ENCODE measurements at places on chromosomes 12 and 14.

- no peak for DNase-seq
Measured at GRCh38 chr12:104656921-104657320, 200.2 kb downstream of the CHST11 start.

DNA sequence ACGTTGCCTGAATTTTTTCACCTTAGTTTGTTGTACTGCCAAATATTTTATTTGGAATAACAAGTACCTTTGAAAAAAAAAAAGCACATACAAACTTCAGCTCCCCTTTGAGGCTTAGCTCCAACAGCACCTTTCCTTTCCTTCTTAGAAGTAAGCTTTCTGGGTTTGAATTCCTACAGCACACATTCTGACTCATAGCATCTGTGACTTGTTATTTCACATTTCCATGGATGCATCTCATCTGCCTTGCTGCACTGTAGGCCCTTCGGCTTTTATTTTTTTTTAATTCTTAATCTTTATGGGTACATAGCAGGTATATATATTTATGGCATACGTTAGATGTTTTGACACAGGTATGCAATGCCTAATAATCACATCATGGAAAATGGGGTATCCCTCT is 7.2 kb downstream of the LGALS3 start:
- no peak for DNase-seq

DNA sequence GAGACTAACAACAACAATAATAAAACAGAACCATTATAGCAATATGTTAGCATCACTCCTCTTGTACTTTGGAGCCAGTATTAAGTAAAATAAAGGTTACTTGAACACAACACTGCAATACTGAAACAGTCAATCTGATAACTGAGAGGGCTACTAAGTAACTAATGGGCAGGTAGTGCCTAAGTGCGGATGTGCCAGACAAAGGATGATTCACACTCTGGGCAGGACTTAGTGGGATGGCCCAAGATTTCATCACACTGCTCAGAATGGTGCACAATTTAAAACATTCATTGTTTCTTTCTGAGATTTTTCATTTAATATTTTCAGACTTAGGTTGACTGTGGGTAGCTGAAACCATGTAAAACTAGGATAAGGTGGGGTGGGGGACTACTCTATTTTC is 131.9 kb upstream of the CAND1 start:
- DNase-seq = no peak

- DNase-seq = no peak
Measured at GRCh38 chr12:76777765-76778216, 13.9 kb downstream of the ZDHHC17 start.

GRCh38 chr12:52789637-52790426 is 6.1 kb downstream of the KRT3 start:
- no peak for DNase-seq

- DNase-seq = no peak
Measured at GRCh38 chr14:104201063-104201462, 62.7 kb downstream of the KIF26A start.

DNA sequence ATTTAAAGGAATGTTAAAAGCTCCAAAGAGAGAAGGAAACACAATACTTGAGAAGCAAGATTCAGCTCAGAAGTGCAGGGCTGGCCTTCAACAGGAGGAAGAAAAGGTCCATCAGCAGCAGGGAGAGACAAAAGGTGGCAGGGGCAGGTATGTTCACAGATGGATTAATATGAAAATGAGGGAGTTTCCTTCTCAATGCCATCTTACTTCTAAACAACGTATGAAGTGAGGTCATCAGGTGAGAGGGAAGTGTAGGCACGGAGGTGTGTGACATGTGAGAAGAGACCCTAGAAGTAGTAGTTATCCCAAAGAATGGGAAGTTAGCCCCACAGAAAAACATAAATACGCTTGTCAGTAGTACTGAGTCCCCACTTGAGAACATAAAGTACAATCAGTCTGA is 122.5 kb downstream of the CCER1 start:
- DNase-seq = no peak

- DNase-seq = no peak
Measured at GRCh38 chr12:646442-647384, 16.5 kb downstream of the NINJ2 start.

DNA sequence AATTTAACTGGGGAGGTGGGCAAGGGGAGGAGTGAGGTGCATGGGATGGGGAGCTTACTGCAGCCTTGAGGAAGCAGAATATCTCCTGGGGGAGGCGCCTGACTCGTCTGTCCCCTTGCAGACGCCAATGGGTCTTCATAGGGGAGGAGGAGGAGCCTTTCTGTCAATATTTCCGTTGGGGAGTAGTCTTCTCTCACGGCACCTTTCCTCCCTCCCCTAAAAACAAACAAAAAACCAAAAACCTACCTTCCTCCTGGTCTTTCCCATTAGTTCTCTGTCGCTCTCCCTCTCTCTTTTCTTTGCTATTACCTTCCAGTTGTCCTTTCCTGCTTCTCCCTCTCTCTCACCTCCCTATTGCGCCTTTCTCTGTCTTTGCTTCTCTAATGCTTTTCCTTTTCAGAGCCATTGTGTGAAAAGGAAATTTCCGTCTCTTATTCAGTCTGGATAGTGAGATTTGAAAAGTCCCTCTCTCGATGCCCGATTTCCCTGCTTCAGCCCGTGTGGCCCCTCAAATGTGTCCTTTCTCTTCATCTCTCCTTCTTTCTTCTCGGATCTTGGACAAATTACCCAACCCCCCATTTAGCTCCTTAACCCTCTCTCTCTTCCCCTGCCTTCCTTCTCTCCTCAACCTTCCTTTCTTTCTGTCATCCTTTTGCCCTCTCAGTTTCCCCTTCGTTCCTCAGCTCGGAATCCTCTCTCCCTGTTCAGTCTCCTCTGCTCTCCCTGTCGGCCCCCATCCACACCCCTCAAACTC is 5.9 kb downstream of the GPR84 start:
- peak; percentile 37 for DNase-seq

GRCh38 chr14:62003701-62004100 is 241.5 kb downstream of the SNAPC1 start:
- DNase-seq = no peak

DNA sequence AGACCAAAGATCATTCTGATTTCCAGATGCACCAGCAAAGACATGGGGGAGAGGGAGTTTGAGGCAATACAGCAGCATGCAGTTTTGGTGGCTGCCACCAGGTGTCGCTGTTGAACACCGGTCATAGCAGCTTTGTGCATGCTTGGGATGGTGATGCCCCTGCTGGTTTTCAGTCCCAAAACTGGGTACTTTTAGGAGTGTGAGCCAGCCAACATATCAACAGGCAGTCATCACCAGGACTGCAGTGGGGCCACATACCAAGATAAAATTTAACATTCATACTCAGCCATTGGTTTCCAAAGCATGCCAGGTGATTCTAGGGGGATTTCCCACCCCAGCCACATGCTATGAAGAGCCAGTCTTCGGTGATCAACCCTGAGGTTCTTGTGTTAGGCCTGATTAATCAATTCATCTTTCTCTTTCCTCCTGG is 64.2 kb downstream of the PHETA1 start:
- no peak for DNase-seq

- no peak for DNase-seq
Measured at GRCh38 chr12:4353785-4354208, 25.7 kb downstream of the FGF23 start.

- DNase-seq = no peak
Measured at GRCh38 chr14:73394317-73394716, 64.0 kb downstream of the NUMB start.

DNA sequence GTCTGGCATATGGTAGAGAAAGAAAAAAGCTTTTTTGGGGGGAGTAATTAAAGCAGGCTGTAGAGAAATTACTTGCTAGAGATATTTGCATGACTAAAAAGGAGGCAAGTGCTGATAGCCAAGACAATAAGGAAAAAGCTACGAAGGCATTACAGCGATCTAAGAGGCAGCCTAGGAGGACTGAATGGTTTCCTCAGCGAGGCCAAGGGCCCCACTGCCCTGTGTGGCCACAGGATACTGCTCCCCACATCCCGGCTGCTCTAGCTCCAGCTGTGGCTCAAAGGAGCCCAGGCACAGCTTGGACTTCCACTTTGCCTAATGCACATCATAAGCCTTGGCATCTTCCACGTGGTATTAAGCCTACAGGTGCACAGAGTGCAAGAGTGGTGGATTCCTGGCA is 53.6 kb downstream of the LRRIQ1 start:
- no peak for DNase-seq

- no peak for DNase-seq
Measured at GRCh38 chr12:119156401-119157044, 22.2 kb upstream of the HSPB8 start.

DNA sequence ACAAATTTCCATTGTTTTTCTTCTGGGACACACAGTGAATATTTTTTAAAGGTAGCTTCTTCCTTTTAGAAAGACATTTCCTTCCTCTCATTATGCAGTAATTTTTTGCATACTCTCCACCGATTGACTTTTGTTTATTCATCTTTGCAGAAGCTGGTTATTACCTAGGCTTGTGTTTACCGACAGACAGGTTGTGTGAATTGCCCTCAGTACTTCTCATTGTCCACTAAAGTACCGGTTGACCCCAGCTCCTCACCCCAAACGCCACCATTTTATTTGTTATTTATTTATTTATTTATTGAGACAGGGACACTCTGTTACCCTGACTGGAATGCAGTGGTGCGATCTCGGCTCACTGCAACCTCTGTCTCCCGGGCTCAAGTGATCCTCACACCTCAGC is 63.4 kb upstream of the MYL2 start:
- no peak for DNase-seq

- no peak for DNase-seq
Measured at GRCh38 chr14:93663317-93663716, 125.0 kb downstream of the PRIMA1 start.

DNA sequence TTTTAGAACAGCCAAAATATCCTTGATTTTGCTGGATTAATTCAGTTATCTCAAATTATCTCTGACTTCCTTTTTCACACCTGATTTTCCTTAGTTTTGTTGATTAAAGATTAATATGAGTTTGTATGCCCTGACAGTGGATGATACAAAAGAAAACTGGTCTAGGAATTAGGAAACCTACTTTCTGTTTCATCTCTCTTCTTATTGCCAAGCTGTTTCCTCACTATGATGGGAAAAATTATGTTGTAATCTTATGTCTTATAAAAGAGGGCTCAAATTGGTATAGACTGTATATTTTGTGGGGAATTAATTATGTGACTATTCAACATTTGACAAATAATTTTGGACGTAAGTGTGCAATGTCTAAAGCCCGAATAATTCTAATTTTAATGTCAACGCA is 271.6 kb downstream of the FBXL14 start:
- DNase-seq = no peak

DNA sequence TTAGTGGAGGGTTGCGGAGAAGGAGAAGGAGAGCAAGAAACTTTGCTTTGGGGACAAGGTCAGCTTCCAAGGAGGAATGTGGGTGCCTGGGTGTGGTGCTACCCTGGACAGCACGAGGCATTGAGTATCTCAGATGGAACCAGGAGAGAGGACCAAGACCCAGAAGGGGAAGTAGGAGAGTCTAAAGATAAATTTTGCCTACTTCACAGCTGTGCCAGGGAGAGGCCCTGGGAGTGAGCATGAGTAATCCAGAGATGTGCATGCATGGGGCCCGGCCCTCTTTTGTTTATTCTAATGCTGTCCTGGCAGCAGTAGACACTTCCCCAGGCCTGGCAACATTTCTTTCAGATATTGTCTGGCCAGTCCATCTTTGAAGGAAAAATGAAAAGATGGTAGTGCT is 49.5 kb upstream of the GNPNAT1 start:
- DNase-seq = no peak

GRCh38 chr12:12508612-12509011 is 54.1 kb downstream of the DUSP16 start:
- no peak for DNase-seq

- no peak for DNase-seq
Measured at GRCh38 chr14:35342489-35343010, 50.4 kb downstream of the PSMA6 start.

DNA sequence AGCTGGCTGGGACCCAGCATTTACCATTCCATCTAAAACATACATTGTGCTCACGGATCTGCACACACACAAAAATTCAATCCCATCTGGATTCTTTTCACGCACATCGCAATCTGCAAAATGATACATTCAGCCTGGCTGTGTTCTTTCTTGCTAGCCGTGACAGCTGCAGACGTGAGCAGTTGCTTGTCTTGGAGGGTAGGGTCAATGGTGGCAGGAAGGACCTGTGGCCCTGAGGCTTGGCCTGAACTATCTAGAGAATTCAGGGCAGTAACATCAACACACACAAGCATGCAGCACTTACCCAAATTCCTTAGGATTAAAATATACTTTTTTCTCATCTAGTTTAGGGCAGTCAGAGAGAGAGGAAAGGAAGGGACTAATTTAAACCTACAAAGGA is 72.0 kb downstream of the DICER1 start:
- DNase-seq = no peak

DNA sequence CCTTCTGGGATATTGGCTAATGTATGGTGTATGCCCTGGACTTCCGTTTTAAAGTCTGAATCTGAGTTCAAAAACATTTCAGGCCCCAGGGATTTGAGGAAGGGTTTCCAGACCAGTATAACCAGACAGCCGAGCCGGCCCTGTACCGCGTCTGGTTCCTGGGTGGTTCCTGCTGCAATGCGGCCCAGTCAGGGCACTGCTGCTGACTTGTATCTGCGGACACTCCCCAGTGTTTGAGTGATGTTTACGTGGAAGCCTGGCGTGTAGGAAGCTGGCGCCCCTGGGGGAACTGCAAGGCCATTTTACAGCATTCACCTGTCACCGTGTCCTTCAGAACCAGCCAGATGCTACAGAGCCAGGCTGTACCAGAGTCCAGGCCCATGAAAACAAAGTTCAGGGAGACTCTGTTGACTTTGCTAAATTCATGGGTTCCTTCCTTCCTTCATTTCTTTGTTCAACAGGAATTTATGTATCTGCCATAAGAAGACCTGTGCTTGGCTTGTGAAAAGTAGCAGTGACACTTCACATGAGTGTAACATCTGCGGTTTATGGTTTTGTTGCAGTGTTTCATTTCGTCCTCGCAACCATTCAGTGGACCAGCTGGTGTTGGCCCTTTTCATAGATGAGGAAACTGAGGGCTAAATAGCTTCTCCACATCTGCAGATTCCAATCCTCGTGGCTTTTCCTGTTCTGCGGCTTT is 16.8 kb downstream of the EML1 start:
- no peak for DNase-seq

GRCh38 chr14:23984891-23985602 is 3.7 kb upstream of the DHRS4L2 start:
- no peak for DNase-seq

DNA sequence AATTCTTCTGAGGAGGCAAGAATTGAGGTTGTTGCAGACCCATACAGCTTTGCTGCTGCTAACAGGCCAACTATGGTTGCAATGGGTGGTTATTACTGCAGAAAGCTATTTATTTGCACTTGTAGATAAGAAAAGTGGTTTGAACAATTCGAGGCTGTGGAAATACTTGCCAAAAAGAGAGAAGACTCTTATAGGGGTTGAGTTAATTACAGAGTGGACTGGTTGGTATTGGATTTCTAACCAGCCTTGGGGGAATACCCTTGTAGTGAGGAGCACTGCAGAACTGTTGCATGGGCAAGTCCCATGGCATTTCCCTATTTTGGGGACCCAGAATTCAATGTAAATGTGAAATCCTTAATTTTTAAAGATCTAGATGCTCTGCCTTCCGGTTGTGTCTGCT is 120.5 kb downstream of the KCNMB4 start:
- no peak for DNase-seq

- DNase-seq = no peak
Measured at GRCh38 chr14:47785058-47785457, 109.7 kb upstream of the MDGA2 start.
